ENCODE measurements at places on chromosomes 16 and 17. TPM values are rescaled to one million over a fixed set of nuclear protein-coding genes. Genes with fewer than 3 reads are reported as not detected.

Gene AATK
- total RNA-seq = 12.2 TPM

Gene CACNG1
- total RNA-seq = 0.22 TPM

Gene SNX20
- total RNA-seq = not detected

Gene NPIPA8
- 0.34 TPM for total RNA-seq

Gene MPV17L
- 37.6 TPM for total RNA-seq

Gene TMEM238L
- not detected for total RNA-seq

Gene CCL8
- total RNA-seq = not detected

Gene SPNS2
- 1.5 TPM for total RNA-seq

Gene TEKT5
- total RNA-seq = 0.29 TPM

- no peak overlapping the region for H3K27ac ChIP-seq
- no peak for DNase-seq
- H3K27me3 ChIP-seq = peaks cover 5% of the 10 kb centered on the region
- H3K4me3 ChIP-seq = no peak overlapping the region
- no peaks in the 10 kb centered on the region for H3K36me3 ChIP-seq
These were observed 4.7 kb upstream of the ASGR2 start for GRCh38 chr17:7119314-7119713.

DNA sequence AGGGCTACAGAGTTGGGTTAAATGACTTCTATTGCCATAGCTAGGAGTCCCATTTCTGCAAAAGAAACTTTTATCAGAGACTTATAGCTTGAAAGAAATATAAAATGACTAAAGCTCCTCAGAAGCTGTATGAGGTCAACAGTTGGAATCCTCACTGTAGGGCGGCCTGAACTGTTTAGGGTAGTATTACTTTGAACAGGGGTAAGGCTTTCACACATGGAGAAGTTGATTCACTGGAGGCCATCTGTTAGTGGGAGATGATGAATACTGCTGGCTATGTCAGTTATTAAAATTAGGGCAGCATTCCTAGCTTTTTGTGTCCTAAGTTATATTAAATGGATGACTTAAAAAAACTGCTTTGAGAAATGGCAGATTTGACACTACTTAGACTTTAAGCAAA is 6.0 kb downstream of the TTC19 start:
- peaks cover 49% of the 10 kb centered on the region for H3K36me3 ChIP-seq
- H3K27me3 ChIP-seq = no peaks in the 10 kb centered on the region
- H3K4me1 ChIP-seq = peaks cover 9% of the 10 kb centered on the region
- no peak overlapping the region for H3K4me3 ChIP-seq
- no peak overlapping the region for H3K27ac ChIP-seq

- H3K27ac ChIP-seq = no peak overlapping the region
- no peak for DNase-seq
- H3K4me1 ChIP-seq = peaks cover 22% of the 10 kb centered on the region
- H3K4me3 ChIP-seq = no peak overlapping the region
- H3K36me3 ChIP-seq = peaks cover 2% of the 10 kb centered on the region
These were observed 10.6 kb downstream of the PHF12 start for GRCh38 chr17:28940675-28941074.

DNA sequence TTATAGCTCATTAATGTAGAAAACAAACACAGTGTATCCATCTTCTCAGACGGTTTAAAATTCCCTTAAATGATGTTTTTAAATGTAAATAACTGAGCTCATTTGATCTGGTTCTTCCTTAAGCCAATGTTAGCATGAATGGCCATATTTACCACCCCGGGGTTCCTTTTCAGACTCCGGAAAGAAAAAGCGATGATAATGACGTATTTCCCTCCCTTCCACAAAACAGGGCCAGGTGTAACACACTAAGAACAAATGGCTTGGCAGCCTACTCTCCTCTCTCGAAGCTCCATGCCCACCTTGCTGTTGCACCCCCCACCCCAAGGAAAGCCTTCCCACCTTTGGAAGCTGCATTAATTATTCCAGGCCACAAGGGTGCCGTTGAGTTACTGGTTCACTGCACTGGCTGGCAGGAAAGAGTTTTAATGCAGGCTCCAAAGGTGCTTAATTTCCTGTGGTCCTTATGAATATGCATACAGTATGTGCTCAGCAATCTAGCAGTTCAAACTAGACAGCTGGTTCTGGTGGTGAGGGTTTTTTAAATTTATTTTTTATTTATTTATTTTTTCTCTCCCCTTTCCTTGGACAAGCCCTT is 378.9 kb downstream of the WWOX start:
- H3K4me3 ChIP-seq = no peak overlapping the region
- no peaks in the 10 kb centered on the region for H3K36me3 ChIP-seq
- no peak overlapping the region for H3K27ac ChIP-seq
- H3K4me1 ChIP-seq = peaks cover 27% of the 10 kb centered on the region
- no peak for DNase-seq

DNA sequence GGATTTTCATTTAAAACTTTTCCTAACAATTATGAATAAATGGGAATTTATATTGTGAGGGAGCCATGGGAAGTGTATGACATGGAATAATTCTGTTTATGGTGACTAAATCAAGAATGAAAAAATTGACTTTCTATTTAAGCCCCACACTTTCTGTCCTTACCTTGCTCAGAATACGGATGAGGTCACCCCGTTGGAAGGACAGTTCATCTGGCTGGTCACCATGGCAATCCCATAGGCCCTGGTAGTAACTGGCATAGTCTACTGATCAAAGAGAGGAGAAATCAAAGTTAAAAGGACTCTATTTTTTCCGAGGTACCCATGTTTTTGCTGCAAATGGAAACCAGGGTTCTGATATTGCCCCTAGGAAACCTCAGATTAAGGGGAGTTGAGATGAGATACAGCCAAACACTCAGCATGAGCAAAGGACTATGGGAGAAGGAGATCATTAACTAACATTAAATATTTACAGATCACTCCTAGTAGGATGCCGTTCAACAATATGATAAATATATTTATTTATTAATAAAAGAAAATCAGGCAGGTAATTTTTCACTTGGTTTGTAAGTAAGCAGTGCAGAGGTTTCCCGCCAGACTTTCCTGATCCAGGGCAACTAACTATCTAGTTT is 54.9 kb downstream of the SNX11 start:
- H3K36me3 ChIP-seq = no peaks in the 10 kb centered on the region
- H3K27me3 ChIP-seq = no peaks in the 10 kb centered on the region
- no peak for DNase-seq
- H3K4me1 ChIP-seq = peaks cover 56% of the 10 kb centered on the region

- H3K4me1 ChIP-seq = no peaks in the 10 kb centered on the region
- H3K27ac ChIP-seq = no peak overlapping the region
- DNase-seq = no peak
These were observed 343.0 kb upstream of the DYNLRB2 start for GRCh38 chr16:80197741-80198201.

- no peak for DNase-seq
- no peak overlapping the region for H3K27ac ChIP-seq
- no peak overlapping the region for H3K4me3 ChIP-seq
- H3K4me1 ChIP-seq = no peaks in the 10 kb centered on the region
- H3K36me3 ChIP-seq = no peaks in the 10 kb centered on the region
- peaks cover 5% of the 10 kb centered on the region for H3K27me3 ChIP-seq
These were observed 14.2 kb upstream of the ADGRG3 start for GRCh38 chr16:57653936-57654335.

GRCh38 chr17:82276938-82277337 is 3.4 kb upstream of the CSNK1D start:
- no peak overlapping the region for H3K4me3 ChIP-seq
- H3K4me1 ChIP-seq = peaks cover 26% of the 10 kb centered on the region
- H3K36me3 ChIP-seq = peaks cover 10% of the 10 kb centered on the region

DNA sequence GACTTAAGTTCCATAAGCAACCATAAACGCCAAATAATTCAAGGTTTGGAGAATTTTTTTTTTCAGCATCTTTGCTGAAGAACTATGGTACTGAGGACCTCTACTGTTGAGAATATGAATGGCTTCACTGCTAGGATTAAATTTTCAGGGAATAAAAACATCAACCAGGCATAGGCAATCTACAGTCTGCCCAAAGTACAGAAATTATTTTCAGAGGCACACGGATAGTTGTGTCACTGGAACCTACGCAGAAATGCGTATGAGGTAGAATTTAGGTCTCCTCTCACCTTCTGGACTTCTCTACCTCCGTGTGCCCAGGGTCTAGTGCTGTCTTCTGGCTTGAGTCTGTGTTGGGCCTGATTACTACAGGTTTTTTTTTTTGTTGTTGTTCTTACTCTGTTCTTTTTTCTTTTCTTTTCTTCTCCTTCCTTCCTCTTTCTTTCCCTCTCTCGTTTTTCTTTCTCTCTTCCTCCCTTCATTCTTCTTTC is 39.7 kb downstream of the NACA2 start:
- H3K27me3 ChIP-seq = peaks cover 23% of the 10 kb centered on the region
- H3K27ac ChIP-seq = no peak overlapping the region
- DNase-seq = no peak
- no peaks in the 10 kb centered on the region for H3K4me1 ChIP-seq
- no peaks in the 10 kb centered on the region for H3K36me3 ChIP-seq

DNA sequence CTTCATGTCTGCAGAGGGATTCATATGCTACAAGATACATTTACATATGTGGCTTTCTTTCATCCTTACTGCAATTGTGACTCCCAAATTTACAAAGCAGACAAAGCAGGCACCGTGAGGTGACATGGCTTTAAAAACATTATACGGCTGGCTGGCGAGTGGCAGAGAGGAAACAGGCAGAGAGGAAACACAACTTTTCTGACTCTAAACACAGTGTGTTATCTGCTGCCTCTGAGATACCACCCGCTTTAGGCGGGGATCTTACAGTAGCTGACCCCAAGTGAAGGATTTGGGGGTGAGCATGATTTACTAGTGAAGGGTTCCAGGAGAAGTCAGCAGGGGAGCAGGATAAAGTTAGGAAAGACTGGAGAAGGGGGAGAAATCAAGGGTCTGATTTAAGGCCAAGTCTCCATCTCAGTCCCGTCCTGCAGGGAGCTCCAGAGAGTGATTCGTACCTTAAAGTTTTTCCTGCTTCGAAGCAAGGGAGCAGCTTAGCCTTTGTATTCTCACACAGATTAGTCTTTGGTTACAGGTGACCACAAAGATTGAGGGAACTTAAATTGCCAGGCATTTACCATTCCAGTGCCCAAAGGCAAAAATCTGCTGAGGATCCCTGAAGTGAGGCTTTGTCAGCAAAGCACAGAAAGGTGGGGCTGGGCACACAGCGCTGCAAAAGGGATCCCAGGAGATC is 355.0 kb downstream of the GRIN2A start:
- H3K36me3 ChIP-seq = no peaks in the 10 kb centered on the region
- no peaks in the 10 kb centered on the region for H3K4me1 ChIP-seq
- no peak for DNase-seq
- H3K4me3 ChIP-seq = no peak overlapping the region

GRCh38 chr17:68783861-68784260 is 171.3 kb downstream of the ABCA8 start:
- H3K4me3 ChIP-seq = no peak overlapping the region
- H3K27ac ChIP-seq = no peak overlapping the region
- no peak for DNase-seq
- peaks cover 4% of the 10 kb centered on the region for H3K4me1 ChIP-seq

DNA sequence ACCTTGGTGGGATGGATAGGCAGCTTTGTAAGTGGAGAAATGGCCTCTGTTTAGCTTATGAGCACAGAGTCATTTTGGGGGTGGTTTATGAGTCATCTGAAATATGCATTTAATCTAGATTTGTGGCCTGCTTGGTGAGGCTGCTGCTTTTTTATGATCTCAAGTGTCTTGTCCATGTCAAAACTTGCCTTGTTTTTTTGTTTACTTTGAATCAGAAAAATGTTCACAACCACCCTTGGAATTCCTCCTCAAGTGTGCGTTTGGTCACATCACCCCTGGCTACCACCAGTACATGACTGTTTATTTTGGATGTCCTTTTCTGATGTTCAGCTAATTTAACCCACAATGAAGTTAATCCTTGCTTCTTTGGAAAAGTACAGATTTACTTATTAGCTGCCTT is 64.6 kb downstream of the FTO start:
- no peak overlapping the region for H3K27ac ChIP-seq
- no peaks in the 10 kb centered on the region for H3K36me3 ChIP-seq
- no peak overlapping the region for H3K4me3 ChIP-seq
- no peaks in the 10 kb centered on the region for H3K27me3 ChIP-seq
- peaks cover 15% of the 10 kb centered on the region for H3K4me1 ChIP-seq

DNA sequence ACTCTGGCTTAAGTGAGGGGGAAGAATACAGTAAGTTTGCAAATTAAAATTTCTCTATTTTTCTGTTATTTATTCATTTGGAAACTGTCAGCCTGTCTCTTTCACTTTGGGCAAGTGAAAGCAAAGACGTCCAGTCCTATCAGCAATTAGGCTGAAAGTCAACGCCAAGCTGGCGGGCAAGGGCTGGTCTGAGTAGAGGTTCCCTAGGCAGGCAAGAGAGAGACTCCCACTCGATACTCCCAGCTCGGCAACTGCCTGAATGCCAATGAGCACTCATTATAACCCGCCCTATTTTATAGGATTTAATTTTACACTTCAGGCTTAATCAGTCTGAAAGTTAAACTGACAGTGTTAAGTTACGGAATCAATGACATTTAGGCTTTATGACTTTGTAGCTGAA is 14.3 kb upstream of the SLC38A8 start:
- H3K36me3 ChIP-seq = peaks cover 31% of the 10 kb centered on the region
- H3K27me3 ChIP-seq = no peaks in the 10 kb centered on the region
- H3K4me1 ChIP-seq = no peaks in the 10 kb centered on the region
- no peak overlapping the region for H3K27ac ChIP-seq

GRCh38 chr17:50240851-50241250 is 33.4 kb upstream of the TMEM92 start:
- no peak overlapping the region for H3K4me3 ChIP-seq
- no peak for DNase-seq
- H3K27me3 ChIP-seq = peaks cover 9% of the 10 kb centered on the region
- H3K36me3 ChIP-seq = no peaks in the 10 kb centered on the region

DNA sequence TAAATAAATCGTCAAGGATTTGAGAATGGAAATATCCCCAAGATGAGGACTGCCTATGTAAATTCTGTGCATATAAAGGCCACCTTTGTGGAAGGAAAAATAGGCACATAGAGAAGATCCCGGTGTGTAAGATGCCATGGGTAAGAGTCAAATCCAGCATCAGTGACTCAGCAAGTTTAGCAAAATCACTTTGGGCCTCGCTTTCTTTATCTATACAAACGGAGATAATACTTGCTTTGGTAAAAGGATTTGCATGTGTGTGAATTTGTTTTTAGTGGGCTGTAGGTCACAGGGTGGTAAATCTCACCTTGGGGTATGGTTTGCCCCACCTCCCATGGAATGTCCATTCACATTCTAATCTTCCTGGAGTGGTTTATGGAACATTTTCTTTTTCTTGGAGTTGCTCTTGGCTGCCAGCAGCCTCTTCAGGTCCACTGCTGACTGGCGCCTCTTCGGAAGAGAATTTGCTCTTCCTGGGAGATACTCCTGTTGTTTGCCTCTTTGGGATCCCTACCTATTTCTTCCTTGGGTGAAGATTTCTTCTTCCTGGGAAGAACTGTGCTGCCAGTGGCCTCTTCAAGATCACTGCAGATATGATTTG is 587.6 kb downstream of the CDH11 start:
- no peak overlapping the region for H3K27ac ChIP-seq
- no peaks in the 10 kb centered on the region for H3K27me3 ChIP-seq
- H3K36me3 ChIP-seq = no peaks in the 10 kb centered on the region
- DNase-seq = no peak

GRCh38 chr17:72255481-72255880 is 134.7 kb downstream of the SOX9 start:
- no peaks in the 10 kb centered on the region for H3K36me3 ChIP-seq
- no peak overlapping the region for H3K4me3 ChIP-seq
- H3K27ac ChIP-seq = no peak overlapping the region
- no peaks in the 10 kb centered on the region for H3K4me1 ChIP-seq
